ENCODE measurements at places on chromosomes 3 and 15.

DNA sequence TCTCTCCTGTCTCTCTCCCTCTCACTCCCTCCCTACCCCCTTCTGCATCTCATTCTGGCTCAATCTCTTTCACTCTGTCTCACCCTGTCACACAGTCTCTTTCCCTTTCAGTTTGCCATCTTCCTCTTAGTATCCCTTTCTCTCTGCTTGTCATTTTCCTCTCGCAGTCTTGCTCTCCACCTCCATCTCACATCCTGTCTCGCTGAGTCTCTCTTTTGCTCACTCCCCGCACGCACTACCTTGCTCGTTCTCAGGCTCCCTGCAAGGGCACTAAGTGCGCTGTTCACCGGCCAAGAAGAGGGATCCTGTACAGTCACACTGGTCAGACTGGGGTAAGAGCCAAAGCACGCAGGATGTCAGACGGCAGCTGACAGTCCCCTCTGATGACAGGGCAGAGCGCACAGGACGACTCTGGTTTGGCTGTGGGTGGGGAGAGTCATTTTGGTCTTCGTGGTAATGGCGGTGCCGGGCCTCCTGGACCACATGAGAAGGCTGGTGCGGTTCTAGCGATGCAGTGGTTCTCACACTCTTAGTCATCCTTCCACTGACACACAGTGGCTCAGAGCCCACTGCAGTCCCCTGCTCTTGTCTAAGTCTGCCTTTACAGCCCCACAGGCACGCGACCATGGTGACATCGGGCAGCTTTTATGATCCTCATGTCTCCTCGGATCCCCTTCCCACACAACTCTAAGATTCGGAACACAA is 356.8 kb downstream of the FOXP1 start:
- no peak for DNase-seq

- DNase-seq = no peak
Measured at GRCh38 chr3:62955126-62955525, 79.9 kb upstream of the CADPS start.

- no peak for DNase-seq
Measured at GRCh38 chr15:45715528-45715927, 80.7 kb downstream of the SQOR start.

DNA sequence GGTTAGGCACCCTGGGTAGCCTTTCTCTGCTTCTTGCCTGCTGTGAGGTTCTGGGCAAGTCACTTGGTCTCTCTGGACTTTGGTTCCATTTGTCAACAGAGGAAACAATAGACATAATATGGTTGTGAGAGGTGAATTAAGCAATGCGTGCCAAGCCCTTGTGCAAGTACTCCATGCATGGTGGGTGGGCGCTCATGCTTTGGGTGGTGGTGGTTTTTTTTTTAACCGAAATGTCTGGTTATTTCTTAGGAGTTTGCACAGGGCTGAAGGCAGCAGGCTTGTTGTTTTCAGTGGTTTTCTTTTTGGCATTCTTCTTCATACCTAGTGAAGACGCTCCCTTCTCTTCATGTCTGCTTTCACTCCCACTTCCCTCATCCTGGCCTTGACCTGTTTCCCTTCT is 84.2 kb upstream of the LRTM1 start:
- no peak for DNase-seq

DNA sequence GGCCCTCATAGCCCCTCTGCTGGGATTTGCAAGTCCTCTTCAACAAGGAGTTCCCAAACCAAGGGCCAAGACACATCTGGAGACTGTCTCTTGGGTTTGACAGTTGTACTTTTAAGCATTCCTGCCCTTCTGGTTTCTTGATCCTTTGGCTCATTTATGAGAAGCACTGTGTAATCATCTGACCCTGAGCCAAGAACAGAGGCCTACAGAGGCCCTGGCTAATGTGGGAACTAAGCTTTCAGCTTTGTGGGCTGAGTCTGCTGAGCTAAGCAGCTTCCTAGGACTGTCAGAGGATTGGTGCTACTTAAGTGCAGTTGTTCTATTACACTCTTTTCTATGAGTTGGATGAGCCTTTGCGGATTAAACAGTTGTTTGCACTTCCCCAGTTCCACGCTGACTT is 178.3 kb downstream of the KBTBD8 start:
- no peak for DNase-seq

DNA sequence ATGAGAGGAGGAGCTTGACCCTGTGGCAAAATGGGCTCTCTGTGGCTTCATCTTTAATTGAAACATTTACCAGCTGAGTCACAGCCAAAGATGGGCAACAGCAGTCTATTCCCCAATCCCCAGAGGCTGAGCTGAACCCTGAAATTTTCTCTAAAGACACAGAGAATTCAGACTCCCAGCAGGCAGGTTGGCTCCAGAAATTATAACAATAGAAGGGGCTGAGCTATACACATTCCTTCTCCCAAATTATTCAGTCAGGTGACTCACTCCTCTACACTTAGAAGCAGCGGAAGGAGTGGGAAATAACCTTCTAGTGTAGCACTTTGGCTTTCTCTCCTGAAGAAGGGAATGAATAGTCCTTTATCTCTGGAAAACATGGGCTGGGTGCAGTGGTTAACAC is 264.3 kb upstream of the ARHGEF26 start:
- DNase-seq = no peak

DNA sequence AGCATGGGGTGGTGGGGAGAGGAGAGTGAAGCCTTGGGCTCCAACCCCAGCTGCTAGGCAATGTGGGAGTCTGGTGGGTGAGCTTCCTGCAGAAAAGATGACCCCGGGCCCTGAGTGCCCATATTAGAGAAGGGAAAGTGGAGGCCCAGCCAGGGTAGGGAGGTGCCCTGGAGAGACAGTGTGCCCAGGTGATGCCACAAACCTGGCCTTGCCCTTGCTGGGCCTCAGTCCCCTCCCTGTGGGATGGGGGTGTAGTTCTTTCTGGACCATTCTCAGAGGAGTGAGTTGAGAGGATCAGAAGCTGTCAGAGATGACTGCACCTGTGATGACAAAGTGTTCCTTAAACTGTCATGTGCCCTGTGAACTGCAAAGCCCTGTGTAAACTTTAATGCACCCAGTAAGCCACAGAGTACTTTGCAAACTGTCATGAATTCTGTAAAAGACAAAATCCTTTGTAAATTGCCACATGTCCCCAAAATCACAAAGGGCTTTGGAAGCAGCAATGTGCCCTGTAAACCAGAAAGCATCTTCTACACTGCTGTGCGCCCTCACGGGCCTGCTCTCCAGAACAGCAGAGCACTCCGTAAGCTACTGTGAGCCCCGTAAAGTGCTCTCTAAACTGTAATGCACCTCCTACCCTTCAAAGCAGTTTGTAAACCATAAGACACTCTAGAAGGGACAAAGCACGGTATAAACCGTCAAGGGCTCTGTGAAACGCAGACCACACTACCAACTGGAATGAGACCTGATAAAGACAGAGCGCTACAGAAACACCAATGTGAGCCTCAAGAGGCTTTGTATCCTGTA is 51.3 kb upstream of the FGD5 start:
- DNase-seq = no peak

DNA sequence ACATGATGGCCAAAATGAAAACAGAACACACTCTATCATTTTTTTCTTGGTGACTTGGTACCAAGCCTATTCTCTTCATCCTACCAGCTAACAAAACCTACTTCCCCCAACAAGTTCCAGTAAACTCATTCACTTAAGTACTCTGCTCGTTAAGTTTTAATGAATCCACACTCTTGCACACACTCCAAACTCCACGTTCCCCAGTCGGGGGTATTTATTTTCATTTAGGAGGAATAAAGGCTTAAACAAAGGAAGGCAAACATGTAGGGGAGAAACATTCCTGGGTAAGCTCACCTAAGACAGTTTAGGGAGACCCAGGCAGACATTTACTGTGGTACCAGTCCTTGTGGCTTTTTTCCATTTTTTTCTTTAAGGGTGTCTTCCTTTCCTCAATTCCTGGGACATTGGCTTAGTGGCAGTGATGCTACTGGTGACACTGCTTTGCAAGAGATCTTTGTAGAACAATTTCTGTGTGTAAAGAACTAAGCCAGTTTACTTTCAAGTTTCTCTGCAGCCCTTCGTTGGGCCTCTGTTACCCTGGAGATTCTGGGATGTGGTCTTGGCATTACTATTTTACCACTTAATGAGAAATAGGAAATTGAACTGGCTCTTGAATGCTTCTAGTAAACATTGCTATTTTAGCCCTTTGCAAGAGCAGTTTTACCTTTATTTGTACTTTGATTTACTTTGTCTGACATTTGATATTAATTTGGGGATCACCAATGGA is 117.3 kb upstream of the C15orf61 start:
- no peak for DNase-seq

DNA sequence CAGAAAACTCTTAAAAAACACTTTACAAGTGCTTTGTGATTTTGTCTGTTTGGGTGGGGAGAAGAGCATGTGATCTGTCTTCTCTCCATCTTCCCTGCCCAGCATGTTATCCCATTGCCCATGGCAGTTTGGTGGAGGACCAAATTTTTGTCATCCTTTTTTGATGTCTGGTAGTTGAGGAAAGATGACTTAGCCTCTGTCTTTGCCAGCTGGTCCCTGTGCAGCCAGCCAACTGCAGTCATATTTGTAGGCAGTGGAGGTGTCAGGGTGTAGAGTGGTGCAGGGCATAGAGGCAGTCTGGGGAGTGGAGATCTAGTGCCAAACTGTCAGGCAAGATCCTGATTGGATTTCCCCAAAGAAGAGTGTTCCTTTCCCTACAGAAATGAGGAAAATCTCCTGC is 40.7 kb downstream of the GASK1A start:
- no peak for DNase-seq

GRCh38 chr3:102200126-102200525 is 234.7 kb upstream of the ZPLD1 start:
- no peak for DNase-seq

- DNase-seq = no peak
Measured at GRCh38 chr15:68683026-68683425, 104.2 kb downstream of the CORO2B start.

DNA sequence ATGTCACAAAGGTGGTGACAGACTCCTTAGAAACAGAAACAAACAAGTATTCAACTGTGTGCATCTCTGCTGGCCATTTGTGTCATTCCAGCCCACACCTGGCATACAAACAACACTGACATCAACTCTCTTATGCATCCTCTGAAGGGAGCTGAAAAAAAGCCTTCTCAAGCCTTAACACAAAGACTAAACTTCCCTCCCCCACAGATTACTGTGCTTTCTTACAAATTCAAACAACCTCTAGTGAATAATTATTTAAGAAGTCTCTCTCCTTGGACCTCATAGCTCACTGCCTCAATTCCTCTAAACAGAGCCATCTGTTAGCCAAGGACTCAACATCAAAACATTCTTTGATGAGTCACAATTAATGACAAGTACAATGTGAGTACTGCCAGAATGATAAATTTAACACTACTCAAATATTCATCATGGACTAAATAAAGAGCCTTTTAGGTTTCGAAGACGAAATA is 132.1 kb downstream of the WDR76 start:
- no peak for DNase-seq

DNA sequence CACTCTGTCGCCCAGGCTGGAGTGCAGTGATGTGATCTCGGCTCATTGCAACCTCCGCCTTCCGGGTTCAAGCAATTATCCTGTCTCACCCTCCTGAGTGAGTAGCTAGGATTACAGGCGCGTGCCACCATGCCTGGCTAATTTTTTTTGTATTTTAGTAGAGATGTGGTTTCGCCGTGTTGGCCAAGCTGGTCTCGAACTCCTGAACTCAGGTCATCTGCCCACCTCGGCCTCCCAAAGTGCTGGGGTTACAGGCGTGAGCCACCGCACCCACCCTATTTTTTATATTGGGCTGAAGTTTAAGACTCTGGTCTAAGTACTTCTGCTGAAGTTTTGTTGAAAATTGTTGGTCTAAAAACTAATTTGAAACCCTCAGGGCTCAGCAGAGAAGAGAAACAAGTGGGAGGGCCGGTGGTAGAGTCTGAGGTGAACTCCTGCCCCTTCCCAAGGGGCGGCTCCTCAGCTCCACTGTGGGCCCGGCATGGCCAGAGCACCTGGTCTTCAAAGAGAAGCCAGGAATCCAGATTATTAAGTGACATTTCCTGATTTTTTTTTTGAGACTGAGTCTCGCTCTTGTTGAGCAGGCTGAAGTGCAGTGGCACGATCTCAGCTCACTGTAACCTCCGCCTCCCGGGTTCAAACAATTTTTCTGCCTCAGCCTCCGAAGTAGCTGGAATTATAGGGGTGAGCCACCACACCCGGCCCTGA is 4.0 kb downstream of the HDAC11 start:
- DNase-seq = no peak

- no peak for DNase-seq
Measured at GRCh38 chr3:48086705-48087104, 70.5 kb upstream of the MAP4 start.

- DNase-seq = no peak
Measured at GRCh38 chr3:42694366-42694765, 8.2 kb downstream of the HHATL start.

GRCh38 chr15:65752151-65752700 is 39.9 kb downstream of the DENND4A start:
- no peak for DNase-seq

DNA sequence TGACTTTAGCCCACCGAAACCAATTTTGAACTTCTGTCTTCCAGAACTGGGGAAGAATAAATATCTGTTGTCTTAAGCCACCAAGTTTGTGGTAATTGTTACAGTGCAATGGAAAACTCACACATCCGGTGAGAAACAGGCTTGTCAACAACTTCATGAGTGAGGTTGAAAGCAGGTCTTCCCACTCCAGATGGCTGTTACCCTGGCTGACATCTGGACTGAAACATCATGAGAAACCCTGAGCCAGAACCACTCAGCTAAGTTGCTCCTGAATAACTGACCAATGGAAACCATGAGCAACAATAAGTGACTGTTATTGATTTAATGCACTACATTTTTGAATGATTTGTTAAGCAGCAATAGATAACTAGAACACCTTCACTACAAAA is 10.3 kb downstream of the ACSBG1 start:
- DNase-seq = no peak

- DNase-seq = no peak
Measured at GRCh38 chr3:121724130-121724529, 25.4 kb downstream of the GOLGB1 start.

DNA sequence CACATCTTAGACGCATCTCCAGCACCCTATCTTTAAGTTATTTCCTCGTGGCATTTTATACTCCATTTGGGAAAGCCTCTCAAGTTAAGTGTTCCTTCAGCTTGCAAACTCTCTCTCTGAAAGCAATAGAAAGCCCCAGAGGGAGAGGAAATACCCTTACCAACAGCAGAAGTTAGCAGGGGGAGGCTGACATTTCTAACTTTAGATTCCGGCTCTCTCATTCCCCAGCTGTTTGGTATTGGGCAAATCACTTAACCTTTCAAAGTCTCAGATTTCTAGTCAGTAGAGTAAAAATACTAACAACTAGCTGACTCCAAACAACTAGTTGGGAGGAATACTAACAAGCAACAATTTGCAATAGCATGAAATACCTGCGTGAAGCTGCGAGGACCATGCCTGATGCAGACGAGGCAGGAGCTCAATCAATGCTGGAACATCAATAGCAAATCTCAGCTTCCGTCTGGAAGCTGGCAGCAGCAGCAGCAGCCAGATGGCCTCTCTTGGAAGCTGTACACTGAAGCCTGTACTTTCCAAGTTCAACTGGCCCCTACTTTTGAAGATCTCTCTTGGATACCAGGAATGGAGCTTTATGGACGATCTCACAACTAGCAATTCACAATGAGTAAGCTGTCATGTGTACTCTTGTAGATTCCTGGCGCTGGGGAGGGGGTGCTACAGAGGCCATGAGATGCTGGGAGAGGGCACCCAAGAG is 47.8 kb downstream of the THBS1 start:
- DNase-seq = no peak

Measured in H1 (cell line).